ENCODE measurements at places on chromosomes 7 and 10. TPM values are rescaled to one million over a fixed set of nuclear protein-coding genes. Genes with fewer than 3 reads are reported as not detected.

Gene GPRIN2
- 33.2 TPM for total RNA-seq

Gene HABP2
- 0.07 TPM for total RNA-seq

Gene ERLIN1
- 54.5 TPM for total RNA-seq

Gene TMEM26
- total RNA-seq, result 0.06 TPM

Gene TAS2R41
- total RNA-seq, result not detected

Gene CALN1
- not detected for total RNA-seq

Gene SPDYE11
- total RNA-seq, result not detected

Gene PRKG1
- total RNA-seq, result not detected

Gene ACSL5
- total RNA-seq, result 0.21 TPM

Gene EBF3
- 0.19 TPM for total RNA-seq

Gene GSTO2
- 1.4 TPM for total RNA-seq

Gene IL2RA
- not detected for total RNA-seq

Gene ADCY1
- total RNA-seq, result 2.2 TPM

Gene FOXI2
- total RNA-seq, result not detected

Gene SPAM1
- not detected for total RNA-seq

Gene TLX1
- not detected for total RNA-seq

Gene CLCN1
- total RNA-seq, result not detected

Gene FAS
- 30.6 TPM for total RNA-seq

Gene GJC3
- 0.27 TPM for total RNA-seq

Gene CARD11
- 1.4 TPM for total RNA-seq

Gene ZNF273
- 2.2 TPM for total RNA-seq

Gene PRLHR
- total RNA-seq, result not detected

Gene ASZ1
- total RNA-seq, result not detected

Gene UCMA
- not detected for total RNA-seq

Gene CRYGN
- total RNA-seq, result not detected

Gene CPA2
- total RNA-seq, result 0.08 TPM

Gene RASA4
- total RNA-seq, result 2.2 TPM

Gene HTR5A
- total RNA-seq, result not detected

Gene FAM25C
- total RNA-seq, result 4.7 TPM

Gene UTF1
- total RNA-seq, result 0.16 TPM

Gene GLI3
- 0.33 TPM for total RNA-seq

Gene TPK1
- 2.7 TPM for total RNA-seq

Gene PDE1C
- 5.6 TPM for total RNA-seq

Gene PDZD7
- 1.2 TPM for total RNA-seq

Gene GRID1
- total RNA-seq, result 0.35 TPM

Gene BLNK
- not detected for total RNA-seq

Gene COL28A1
- total RNA-seq, result 0.33 TPM

Gene COL26A1
- 0.35 TPM for total RNA-seq

Gene TMEM196
- total RNA-seq, result not detected

Gene FGFR2
- total RNA-seq, result 0.22 TPM

Gene C10orf67
- total RNA-seq, result 0.10 TPM

Gene MACC1
- total RNA-seq, result not detected

Gene OLAH
- 0.05 TPM for total RNA-seq

Gene ZNF804B
- total RNA-seq, result not detected

Gene PAX2
- 0.18 TPM for total RNA-seq

Gene HOXA11
- total RNA-seq, result 0.67 TPM

Gene LRRC4
- total RNA-seq, result not detected

Gene TWIST1
- total RNA-seq, result 1.4 TPM

Gene VPS37D
- 3.5 TPM for total RNA-seq

Gene GDF10
- total RNA-seq, result 0.17 TPM

Gene CELF2
- total RNA-seq, result 0.02 TPM

Gene SUN3
- not detected for total RNA-seq

Gene PAOX
- total RNA-seq, result 0.92 TPM

Gene MAT1A
- total RNA-seq, result not detected

Measured in A549 treated with CpdA at 1 μM for 4 hours (cell line).